Purkinje cell (primary cell): ENCODE measurements at places on chromosomes 1 and 21. TPM values are rescaled to one million over a fixed set of nuclear protein-coding genes. Genes with fewer than 3 reads are reported as not detected.

Gene CATSPERE
- 0.73 TPM in 1 of 2 replicates, not detected in the other for polyA plus RNA-seq

Gene CFHR2
- polyA plus RNA-seq: not detected in 2 replicates

Gene NPR1
- polyA plus RNA-seq: 0.23 and 1.7 TPM in 2 replicates

Gene ARMH1
- 3.7 TPM in 1 of 2 replicates, not detected in the other for polyA plus RNA-seq

Gene DSCAM
- 3.5 and 3.9 TPM in 2 replicates for polyA plus RNA-seq

Gene SKI
- 1.2 and 1.6 TPM in 2 replicates for polyA plus RNA-seq

Gene NTMT2
- not detected in 2 replicates for polyA plus RNA-seq
